ACHN (cell line): ENCODE measurements at places on chromosomes 1 and 21.

- peak; percentile 79 for DNase-seq
Measured at GRCh38 chr1:15703562-15703961, 19.4 kb downstream of the PLEKHM2 start.

- DNase-seq: peak; percentile 64
Measured at GRCh38 chr1:41713557-41714327, 205.0 kb downstream of the HIVEP3 start.

GRCh38 chr1:19926296-19927129, 3.1 kb upstream of the PLA2G2E start:
- DNase-seq: no peak

- no peak for DNase-seq
Measured at GRCh38 chr1:227928811-227929375, 18.8 kb downstream of the WNT9A start.

- peak; percentile 73 for DNase-seq
Measured at GRCh38 chr1:84301004-84301784, at the start of gene SAMD13. SAMD13 (plus strand) TSS chr1:84301708; CDS start chr1:84303235, 1,527 bp downstream.

GRCh38 chr21:32131960-32132359, 146.9 kb downstream of the MIS18A start:
- DNase-seq: no peak

- DNase-seq: no peak
Measured at GRCh38 chr1:107551456-107551855, 410.6 kb downstream of the NTNG1 start.

DNA sequence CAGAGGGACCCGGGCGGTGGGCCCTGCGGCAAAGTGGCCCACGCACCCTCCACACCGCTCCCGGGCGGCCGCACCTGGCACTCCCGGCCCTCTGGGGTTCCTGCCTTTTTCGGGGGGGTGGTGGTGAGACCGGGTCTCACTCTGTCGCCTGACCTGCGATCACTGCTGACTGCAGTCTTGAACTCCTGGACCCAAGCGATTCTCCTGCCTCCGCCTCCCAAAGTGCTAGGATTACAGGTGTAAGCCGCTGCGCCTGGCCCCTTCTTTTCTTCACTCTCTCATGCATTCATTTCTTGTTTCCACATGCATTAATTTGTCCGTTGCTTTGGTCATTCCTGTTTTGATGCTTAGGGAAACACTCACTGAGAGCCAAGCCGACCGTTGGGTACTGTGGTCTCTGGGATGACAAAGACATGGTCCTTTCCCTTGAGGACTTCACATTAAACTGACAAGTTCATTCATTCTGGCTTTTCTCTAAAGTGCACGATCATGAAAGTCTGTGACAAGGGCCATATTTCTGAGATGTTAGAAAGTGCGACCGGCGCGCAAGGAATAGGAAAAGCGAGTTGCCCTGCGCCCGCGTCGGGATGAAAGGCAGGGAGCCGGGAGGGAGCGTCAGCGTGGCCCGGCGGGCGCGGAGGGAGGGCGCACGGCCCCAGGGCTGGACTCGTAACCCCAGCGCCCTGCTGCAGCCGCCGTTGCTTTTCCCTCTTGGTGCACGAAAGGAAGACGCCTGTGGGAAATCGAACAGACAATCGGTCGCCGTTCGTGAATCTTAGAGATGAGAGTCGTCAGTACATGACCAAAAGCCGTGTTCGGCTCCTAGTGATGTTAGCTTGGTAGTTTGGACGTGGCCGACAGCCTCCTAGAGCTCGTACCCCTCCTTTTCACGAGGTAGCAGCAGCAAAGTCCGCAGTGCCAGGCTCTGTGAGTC, 1.0 kb upstream of the MCOLN2 start:
- DNase-seq: no peak

DNA sequence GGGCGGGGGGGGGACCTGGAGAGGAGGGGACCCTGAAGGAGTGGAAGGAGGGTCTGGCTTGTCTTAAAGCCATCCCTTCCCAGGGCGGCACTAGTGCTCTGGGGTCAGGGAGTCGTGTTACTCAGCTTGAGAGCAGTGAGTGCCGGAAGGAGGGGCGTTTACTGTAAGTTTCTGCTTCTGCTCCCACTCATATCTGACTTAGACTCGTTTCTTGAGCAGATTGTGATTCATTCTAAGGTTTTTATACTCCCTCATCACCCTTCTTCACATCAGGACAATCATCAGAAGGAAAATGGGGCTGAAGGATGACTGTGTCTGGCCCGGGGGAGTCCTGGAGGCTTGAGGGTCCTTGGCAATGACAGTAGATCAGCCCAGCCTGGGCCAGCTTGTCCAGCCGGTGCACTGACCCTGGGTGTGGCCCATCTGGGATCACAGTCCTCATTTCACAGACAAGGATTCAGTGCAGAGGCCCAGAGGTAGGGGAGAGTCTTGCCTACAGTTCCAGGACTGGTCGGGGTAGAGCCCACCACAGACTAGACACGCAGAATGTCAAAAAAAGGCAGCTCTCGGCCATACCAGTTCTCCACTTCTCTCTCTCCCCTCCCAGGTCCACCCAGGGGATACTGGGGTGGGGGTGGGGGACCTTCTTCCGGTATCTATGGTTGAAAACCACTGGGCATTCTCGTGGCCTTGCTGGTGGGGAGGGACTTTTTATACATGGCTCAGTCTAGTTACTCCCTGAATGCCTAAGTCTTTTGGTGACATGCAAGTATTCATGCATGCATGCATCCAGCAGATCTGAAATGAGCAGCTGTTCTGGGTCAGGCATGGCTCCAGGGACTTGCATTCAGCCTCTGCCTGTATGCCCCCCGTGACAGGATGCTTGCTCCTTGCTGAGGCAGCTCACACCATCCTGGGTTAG, 5.1 kb downstream of the TNFRSF8 start:
- DNase-seq: no peak

DNA sequence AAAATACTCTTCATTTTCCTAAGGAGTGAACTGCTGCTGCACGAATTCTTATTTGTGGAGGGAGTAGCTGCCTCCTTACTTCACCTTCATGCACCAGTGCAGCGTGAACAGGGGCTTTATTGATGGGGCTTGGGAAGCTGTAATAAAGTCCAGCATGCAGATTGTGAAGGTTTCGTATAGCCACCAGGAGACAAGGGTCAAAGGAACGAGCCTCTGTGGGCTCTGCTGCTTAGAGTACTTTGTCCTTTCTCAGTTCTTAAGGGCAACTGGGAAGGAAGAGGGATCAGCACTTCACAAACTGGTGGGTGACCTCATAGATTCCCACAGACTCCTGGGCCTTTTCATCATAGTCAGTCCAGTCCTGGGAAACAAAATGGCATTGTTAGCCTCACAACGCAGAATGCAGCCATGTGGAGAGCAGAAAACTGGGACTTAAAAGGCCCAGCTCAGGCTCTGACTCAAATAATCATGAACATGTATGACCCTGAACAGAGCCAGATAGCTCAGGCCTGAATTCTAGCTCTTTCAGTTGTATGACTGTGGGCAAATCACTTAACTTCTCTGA, 6.0 kb downstream of the CZIB start:
- no peak for DNase-seq

- DNase-seq: peak; percentile 56
Measured at GRCh38 chr1:56424744-56425493, 154.4 kb downstream of the PLPP3 start.

DNA sequence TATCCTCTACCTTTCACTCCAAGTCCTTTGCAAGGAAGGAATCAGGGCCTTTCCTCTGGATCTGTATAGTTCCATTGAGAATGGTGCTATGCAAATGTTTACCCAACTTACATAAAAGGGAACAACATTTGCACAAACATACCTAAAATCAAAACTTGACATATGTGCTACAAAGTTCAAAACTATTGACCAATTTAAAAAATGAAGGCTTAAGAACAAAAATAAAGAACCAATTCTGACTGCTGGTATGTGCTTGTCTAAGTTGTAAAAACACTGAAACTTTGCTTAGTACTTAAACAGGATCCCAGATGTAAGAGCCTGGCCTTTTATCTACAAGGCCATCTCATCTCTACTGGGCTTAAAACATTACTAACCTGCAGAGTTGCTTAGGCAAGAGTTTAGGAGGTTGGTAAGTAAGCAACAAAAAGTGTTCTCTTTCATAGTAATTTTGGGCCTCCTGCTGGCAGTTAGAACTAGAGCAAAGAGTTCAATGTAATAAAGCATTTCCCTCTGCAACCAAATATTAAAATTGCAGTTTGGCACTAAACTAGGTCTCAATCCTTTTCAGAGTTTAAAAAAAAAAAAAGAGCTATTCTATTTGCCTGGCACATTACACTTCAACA, 2.0 kb downstream of the SCMH1 start:
- peak; percentile 49 for DNase-seq

GRCh38 chr1:15013767-15014166, 139.8 kb upstream of the TMEM51 start:
- DNase-seq: no peak

DNA sequence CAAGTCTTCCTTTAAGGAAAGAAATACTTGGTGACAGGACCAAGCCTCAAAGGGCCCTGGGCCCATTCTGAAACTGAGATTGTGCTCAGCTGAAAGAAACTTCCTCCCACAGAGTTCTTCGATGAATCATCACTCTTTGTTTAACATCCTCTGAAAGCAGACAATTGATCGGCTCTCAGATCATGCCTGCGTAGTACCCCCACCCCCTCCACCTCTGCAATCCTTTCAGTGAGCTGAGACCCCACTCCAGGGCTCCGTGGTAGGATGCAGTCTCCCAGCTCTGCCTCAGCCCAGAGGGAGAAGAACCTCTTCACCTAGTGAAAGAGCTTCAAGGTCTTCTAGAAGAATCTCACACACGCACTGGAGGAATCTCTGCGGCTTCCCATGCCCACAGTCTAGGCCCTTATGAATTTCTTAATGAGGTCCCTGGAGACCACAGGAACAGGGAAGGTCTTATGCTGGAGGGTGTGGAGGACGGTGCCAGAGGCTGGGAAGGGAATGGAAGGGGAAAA, 104.9 kb upstream of the SOD1 start:
- DNase-seq: no peak

- no peak for DNase-seq
Measured at GRCh38 chr21:25760061-25760460, 25.3 kb downstream of the GABPA start.

DNA sequence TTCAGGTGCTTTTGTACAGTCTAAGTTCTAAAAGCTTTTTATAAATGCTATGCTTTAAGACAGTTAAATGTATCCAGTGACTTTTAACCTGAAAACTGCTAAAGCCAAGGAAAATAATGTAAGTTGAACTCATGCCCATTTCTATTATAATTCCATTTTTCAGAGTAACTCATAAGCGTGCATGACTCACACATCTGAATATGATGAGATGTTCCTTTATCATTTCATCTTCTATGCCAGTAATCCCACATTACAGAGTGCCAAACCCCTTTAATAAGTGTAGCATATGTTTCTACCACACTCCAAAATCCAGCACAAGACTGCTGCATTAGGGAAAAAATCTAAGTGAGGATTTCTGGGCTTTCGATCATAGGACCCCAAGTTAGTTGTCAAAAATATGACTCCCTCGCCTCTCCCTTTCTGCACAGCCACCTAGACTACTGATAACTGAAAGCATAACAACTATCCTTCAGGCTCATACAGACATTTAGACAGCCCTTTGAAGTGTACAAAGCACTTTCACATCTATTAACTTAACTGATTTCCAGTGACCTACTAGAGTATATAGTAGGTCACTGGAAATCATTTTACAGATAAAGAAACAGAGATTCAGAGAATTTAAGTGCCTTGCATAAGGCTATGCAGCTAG, 45.3 kb downstream of the JAK1 start:
- DNase-seq: no peak
